ENCODE measurements at places on chromosomes 1 and 21. TPM values are rescaled to one million over a fixed set of nuclear protein-coding genes. Genes with fewer than 3 reads are reported as not detected.

DNA sequence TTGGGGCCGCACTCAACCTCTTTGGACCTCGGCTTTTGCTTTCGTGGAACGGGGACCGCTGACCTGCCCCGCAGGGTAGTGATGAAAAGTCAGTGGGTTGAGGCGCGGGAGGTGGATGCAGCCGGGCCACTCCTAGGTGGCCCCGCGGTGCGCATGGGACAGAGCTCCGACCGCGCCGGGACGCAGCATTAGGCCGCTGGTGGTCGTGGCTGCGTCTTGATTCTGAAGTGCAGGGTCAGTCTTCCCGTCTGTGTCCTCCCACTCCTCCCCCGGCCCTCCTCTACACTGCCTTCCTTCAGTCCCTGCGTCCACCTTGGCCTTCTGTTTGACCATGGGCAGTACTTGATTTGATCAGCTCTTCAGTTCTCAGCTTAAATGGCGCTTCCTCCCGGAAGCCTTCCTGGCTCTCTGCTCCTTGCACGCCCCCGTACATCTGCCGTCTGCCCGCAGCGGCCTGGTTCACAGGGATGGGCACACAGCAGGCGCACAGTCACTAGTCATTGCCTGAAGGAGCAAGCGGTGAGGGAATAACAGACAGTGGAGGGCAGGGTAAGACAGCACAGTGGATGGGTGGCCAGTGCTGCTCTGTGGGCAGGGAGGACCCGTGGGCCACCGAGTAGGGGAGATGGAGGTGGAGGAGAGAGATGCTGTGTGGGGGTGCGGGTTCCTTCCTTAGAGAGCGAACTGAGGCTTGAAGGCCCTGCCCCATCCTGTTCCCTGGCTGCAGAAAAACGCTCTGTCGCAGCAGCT is 633 bp downstream of the THEMIS2 start:
- peak overlapping the region; percentile 75 for H3K4me3 ChIP-seq
- DNase-seq = peak; percentile 26
- peak overlapping the region; percentile 89 for H3K27ac ChIP-seq
- H3K27me3 ChIP-seq = no peaks in the 10 kb centered on the region
- H3K4me1 ChIP-seq = peaks cover 20% of the 10 kb centered on the region

- H3K27ac ChIP-seq = no peak overlapping the region
- H3K36me3 ChIP-seq = no peaks in the 10 kb centered on the region
- DNase-seq = no peak
- H3K4me1 ChIP-seq = peaks cover 3% of the 10 kb centered on the region
Measured at GRCh38 chr21:29092102-29092959, 18.9 kb upstream of the CCT8 start.

Gene SPATA45
- total RNA-seq = not detected

Gene ASPM
- total RNA-seq = 12.7 TPM

DNA sequence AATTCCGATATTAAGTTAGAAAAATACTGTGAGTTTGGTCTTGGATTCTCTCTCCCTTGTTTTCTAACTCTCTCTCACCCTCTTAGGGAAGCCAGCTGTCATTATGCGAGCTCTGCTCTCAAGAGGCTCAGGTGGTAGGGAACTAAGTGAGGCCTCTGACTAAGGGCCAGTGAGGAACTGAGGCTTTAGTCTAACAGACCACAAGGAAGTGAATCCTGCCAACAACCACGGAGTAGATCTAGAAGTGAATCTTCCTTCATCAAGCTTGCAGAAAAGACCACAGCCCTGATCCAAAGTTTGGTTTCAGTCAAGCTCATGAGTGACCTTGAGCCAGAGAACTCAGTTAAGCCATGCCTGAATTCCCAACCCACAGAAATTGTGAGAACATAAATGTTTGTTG is 180.1 kb upstream of the PRMT6 start:
- peaks cover 17% of the 10 kb centered on the region for H3K4me1 ChIP-seq
- no peaks in the 10 kb centered on the region for H3K36me3 ChIP-seq
- no peak for DNase-seq

GRCh38 chr1:204151552-204152309 is at the start of gene ETNK2:
Gene ETNK2 (minus strand): TSS chr1:204152044. CDS start chr1:204151852, 192 bp downstream.
- H3K36me3 ChIP-seq = no peaks in the 10 kb centered on the region
- DNase-seq = peak; percentile 39
- peak within 1 kb of the TSS; percentile 76 for H3K4me3 ChIP-seq

DNA sequence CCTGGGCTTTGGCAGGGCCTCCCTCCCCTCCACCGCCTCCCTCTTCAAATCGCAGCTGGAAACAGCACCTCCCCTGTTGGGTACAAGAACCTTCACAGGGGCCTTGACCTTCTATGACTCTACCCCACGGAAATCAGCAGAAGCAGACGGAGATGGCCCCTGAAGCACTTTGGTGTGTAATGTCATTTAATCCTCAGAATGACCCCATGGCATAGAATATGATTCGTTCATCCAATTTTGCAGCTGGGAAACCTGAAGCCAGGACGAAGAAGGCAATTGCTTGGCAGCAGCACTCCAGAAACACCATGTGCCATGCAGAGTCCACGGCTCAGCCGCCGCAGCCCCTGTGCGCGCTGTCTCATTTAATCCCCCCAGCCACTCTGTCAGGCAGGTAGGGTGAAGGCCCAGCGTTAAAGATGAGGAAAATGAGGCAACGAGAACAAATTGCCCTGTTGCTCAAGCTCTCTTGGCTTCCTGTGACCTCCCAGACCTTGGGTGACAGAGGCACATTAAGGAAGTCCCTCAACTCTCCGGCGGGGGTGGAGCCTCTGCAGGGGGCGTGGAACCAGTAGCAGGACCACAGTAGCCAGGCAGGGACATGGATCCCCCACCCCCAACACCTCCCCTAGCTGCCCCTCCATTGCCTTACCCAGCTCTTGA is 25.8 kb upstream of the LAPTM5 start:
- no peaks in the 10 kb centered on the region for H3K27me3 ChIP-seq
- H3K4me3 ChIP-seq = no peak overlapping the region
- no peak overlapping the region for H3K27ac ChIP-seq
- no peaks in the 10 kb centered on the region for H3K36me3 ChIP-seq

Gene KIF17
- total RNA-seq = 1.5 TPM

DNA sequence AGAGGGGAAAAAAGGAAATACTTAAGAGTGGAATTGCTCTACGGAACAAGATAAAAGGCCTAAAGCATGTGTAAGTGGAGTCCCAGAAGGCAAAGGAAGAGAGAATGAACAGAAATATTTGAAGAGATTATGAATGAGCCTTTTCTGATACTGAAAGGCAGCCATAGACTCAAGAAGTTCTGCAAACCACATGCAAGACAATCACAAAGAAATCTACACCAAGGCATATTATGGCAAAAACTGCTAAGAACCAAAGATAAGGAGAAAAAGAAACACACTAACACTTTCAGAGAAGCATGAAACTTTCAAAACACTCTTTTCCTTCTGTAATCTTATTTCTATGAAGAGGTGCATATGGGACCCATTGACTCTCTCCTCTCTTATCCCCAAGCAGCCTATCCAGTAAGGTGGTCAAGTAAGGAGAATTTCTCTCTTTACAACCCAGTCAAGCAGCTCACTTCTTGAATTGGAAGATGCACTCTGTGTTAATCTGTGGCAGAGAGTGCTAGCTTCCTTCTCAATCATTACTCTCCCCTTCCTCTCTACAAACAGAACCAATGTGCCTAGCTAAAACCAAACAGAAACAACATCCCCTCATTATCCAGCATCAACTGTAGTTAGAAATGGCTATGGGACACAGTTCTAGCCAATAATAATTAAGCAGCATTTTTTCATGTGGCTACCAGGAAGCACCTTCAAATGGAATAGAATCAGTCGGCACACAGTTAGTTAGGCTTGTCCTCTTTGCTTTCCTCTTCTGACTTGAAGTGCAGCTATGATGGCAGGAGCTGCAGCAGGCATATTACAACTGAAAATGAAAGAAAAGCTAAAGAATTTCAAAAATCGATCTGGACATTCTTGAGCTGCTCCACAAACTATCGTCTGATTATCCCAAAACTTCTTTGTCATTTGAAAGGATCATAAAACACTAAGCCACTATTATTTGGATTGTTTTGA is 25.9 kb downstream of the KRTAP19-8 start:
- no peak overlapping the region for H3K27ac ChIP-seq
- H3K27me3 ChIP-seq = no peaks in the 10 kb centered on the region
- H3K4me3 ChIP-seq = no peak overlapping the region
- H3K36me3 ChIP-seq = no peaks in the 10 kb centered on the region
- no peaks in the 10 kb centered on the region for H3K4me1 ChIP-seq
- no peak for DNase-seq

DNA sequence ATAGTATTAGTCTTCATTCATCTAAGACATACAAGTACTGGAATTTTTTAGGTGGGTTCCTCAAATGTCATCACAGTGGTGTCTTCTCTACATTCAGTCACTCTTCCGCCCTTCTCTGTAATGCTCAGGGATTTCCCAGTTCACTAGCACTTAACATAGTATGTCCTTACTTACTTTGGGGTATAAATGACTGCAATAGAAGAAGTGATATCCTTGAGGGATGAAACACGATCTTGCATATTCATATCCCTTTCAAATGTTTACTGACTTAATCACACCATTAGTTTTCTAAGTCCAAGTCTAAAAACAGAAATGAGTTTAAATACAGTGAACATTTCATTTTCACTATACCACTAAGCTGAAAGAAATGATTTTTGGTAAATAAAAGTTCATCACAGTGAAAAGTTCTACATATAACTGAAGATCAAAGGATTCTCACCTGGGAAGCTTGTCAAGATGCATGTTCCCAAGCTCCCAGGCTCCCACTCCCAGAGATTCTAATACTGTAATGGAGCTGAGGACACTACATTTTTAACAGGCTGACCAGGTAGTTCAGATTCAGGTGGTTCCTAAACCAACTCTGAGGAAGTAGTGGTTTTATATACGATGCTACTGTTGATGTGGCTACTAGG is 29.7 kb downstream of the MRPL39 start:
- no peak overlapping the region for H3K4me3 ChIP-seq
- DNase-seq = no peak
- H3K27ac ChIP-seq = no peak overlapping the region
- no peaks in the 10 kb centered on the region for H3K27me3 ChIP-seq
- peaks cover 7% of the 10 kb centered on the region for H3K36me3 ChIP-seq

DNA sequence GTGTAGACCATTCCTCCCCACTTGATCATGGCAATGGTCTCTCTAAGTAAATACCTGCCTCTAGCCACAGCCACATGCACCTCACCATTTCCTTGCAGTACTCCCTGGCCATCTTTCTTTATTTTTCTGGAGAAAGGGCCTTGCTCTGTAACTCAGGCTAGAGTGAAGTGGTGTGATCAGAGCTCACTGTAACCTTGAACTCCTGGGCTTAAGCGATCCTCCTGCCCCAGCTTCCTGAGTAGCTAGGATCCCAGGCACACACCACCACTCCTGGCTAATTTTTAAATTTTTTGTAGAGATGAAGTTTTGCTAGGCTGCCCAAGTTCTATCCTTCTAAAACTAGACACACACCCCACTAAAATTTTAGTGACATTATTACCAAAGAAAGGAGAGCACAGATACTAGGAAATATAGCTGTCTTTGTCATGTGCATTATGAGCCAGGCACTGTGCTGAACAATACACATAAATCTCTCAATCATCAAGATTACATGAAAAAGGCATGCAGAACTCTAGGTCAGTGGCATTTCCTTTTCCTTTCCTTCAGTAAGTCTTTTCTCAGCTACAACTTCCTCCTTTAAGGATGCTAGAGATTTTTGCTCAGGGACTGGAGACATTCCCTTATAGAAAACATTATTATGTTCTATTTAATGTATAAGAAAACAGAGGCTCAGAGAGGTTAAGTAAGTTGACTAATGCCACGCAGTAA is 95.0 kb upstream of the SERBP1 start:
- H3K4me3 ChIP-seq = no peak overlapping the region
- H3K4me1 ChIP-seq = no peaks in the 10 kb centered on the region
- H3K36me3 ChIP-seq = no peaks in the 10 kb centered on the region
- H3K27ac ChIP-seq = no peak overlapping the region
- DNase-seq = no peak

GRCh38 chr1:53075761-53076163 is 13.7 kb downstream of the PODN start:
- DNase-seq = no peak
- peaks cover 13% of the 10 kb centered on the region for H3K36me3 ChIP-seq
- no peak overlapping the region for H3K4me3 ChIP-seq
- peak overlapping the region; percentile 1 for H3K27ac ChIP-seq
- H3K27me3 ChIP-seq = no peaks in the 10 kb centered on the region
- H3K4me1 ChIP-seq = no peaks in the 10 kb centered on the region

Gene LIN28A
- not detected for total RNA-seq

- no peak overlapping the region for H3K27ac ChIP-seq
- peaks cover 4% of the 10 kb centered on the region for H3K27me3 ChIP-seq
- no peaks in the 10 kb centered on the region for H3K36me3 ChIP-seq
Measured at GRCh38 chr1:3443807-3444206, 10.7 kb upstream of the ARHGEF16 start.

- H3K36me3 ChIP-seq = no peaks in the 10 kb centered on the region
- no peaks in the 10 kb centered on the region for H3K27me3 ChIP-seq
- H3K4me3 ChIP-seq = no peak overlapping the region
- no peak overlapping the region for H3K27ac ChIP-seq
- no peaks in the 10 kb centered on the region for H3K4me1 ChIP-seq
Measured at GRCh38 chr1:44929531-44929930, 56.9 kb downstream of the EIF2B3 start.

Gene RNU1-2
- 9,966 TPM for total RNA-seq

DNA sequence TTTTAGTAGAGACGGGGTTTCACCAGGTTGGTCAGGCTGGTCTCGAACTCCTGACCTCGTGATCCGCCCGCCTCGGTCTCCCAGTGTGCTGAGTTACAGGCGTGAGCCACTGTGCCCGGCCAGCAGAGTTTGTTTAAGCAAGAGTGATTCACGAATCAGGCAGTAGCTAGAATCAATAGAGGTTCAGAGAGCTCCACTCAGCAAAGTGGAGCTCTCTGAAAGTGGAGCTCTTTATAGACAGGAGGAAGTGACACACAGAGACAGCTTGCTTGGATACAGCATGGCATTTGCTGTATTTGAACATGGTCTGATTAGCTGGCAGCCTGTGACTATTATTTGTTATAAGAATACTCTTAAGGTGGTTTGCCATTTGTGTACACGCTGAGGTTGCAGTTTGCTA is 27.1 kb upstream of the CD34 start:
- H3K4me3 ChIP-seq = no peak overlapping the region
- peak; percentile 56 for DNase-seq
- H3K36me3 ChIP-seq = no peaks in the 10 kb centered on the region
- H3K27me3 ChIP-seq = no peaks in the 10 kb centered on the region
- no peak overlapping the region for H3K27ac ChIP-seq
- H3K4me1 ChIP-seq = no peaks in the 10 kb centered on the region

GRCh38 chr1:19534281-19534680 is 48.9 kb upstream of the CAPZB start:
- H3K36me3 ChIP-seq = no peaks in the 10 kb centered on the region
- no peak overlapping the region for H3K27ac ChIP-seq
- no peaks in the 10 kb centered on the region for H3K4me1 ChIP-seq
- H3K4me3 ChIP-seq = no peak overlapping the region

GRCh38 chr1:220880726-220881506 is 1.7 kb downstream of the HLX start:
- H3K27me3 ChIP-seq = peaks cover 4% of the 10 kb centered on the region
- DNase-seq = peak; percentile 78
- H3K27ac ChIP-seq = peak overlapping the region; percentile 94
- H3K4me3 ChIP-seq = peak overlapping the region; percentile 81

GRCh38 chr1:232664844-232665777 is 35.2 kb upstream of the SIPA1L2 start:
- H3K27ac ChIP-seq = no peak overlapping the region
- no peak overlapping the region for H3K4me3 ChIP-seq
- H3K4me1 ChIP-seq = peaks cover 4% of the 10 kb centered on the region
- H3K27me3 ChIP-seq = no peaks in the 10 kb centered on the region
- H3K36me3 ChIP-seq = no peaks in the 10 kb centered on the region

GRCh38 chr1:27332536-27333281 is 9.1 kb upstream of the SYTL1 start:
- no peaks in the 10 kb centered on the region for H3K27me3 ChIP-seq
- H3K27ac ChIP-seq = peak overlapping the region; percentile 8
- peak; percentile 77 for DNase-seq
- peaks cover 14% of the 10 kb centered on the region for H3K4me1 ChIP-seq
- H3K36me3 ChIP-seq = peaks cover 96% of the 10 kb centered on the region
- no peak overlapping the region for H3K4me3 ChIP-seq
